SJSA1 (cell line): ENCODE measurements at places on chromosomes 2 and 18. TPM values are rescaled to one million over a fixed set of nuclear protein-coding genes. Genes with fewer than 3 reads are reported as not detected.

Gene DYSF
- total RNA-seq: 12.1 and 17.2 TPM in 2 replicates

- H3K4me1 ChIP-seq: peaks cover 24% of the 10 kb centered on the region
- no peak overlapping the region for H3K4me3 ChIP-seq
- peaks cover 5% of the 10 kb centered on the region; the same call in 1 of the 2 replicates for H3K36me3 ChIP-seq
- DNase-seq: no peak
- H3K27ac ChIP-seq: no peak overlapping the region
Measured at GRCh38 chr2:127100251-127101047, 6.5 kb downstream of the BIN1 start.

- H3K4me1 ChIP-seq: no peaks in the 10 kb centered on the region
- H3K4me3 ChIP-seq: no peak overlapping the region
- H3K27me3 ChIP-seq: no peaks in the 10 kb centered on the region
- no peak overlapping the region for H3K27ac ChIP-seq
- no peaks in the 10 kb centered on the region for H3K36me3 ChIP-seq
- DNase-seq: no peak
Measured at GRCh38 chr2:36808386-36809068, 112.0 kb downstream of the VIT start.

GRCh38 chr2:58434692-58435091, 193.6 kb upstream of the FANCL start:
- H3K27ac ChIP-seq: no peak overlapping the region
- no peaks in the 10 kb centered on the region for H3K36me3 ChIP-seq
- peaks cover 5% of the 10 kb centered on the region; the same call in 1 of the 2 replicates for H3K27me3 ChIP-seq
- no peak for DNase-seq
- no peaks in the 10 kb centered on the region for H3K4me1 ChIP-seq

- no peak for DNase-seq
- H3K4me3 ChIP-seq: no peak overlapping the region
- no peak overlapping the region for H3K27ac ChIP-seq
- no peaks in the 10 kb centered on the region for H3K4me1 ChIP-seq
- no peaks in the 10 kb centered on the region; the same call in 1 of the 2 replicates for H3K27me3 ChIP-seq
Measured at GRCh38 chr18:35172009-35172408, 68.8 kb upstream of the ZNF397 start.

DNA sequence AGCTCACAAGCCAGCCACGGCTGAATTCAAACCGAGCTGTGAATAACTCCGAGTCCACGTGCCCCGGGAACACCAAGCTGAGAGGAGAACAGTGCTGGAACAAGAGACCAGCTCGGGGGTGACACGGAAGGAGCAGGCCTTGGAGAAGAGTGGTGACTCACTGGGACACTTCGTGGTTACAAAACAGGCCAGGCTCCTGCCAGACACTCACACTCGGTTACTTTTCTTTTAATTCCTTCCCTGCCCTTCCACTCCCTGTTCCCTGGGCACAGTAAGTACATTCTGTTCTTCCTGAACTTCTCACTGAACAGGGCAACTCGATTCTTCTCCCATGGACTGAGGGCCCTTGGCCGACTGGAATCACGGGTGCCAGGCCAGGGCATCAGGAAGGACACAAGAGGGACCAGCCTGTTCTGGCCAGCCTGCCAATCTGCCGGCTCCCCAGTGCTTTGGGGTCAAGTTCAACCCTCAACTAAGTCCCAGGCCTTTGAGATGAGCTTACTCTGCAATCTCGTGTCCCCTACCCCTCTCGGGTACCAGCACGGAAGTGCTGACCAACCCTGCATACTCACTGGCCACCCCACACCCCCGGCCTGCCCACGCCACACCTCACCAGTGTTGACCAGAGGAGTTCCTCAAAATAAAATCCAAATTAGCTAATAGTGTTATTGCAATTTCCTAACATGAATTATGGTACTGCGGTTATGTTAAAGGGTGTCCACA, 87.5 kb downstream of the TFCP2L1 start:
- peak; percentile 68 for DNase-seq
- peak overlapping the region; percentile 60 for H3K27ac ChIP-seq
- H3K36me3 ChIP-seq: no peaks in the 10 kb centered on the region
- peaks cover 9% of the 10 kb centered on the region for H3K4me1 ChIP-seq
